Natural killer cell treated with Interleukin-12 subunit alpha and Interleukin-12 subunit beta and Interleukin-15 and Interleukin-18, amount 100 ng/mL, for 72 hours (primary cell): ENCODE measurements at places on chromosomes 6 and 20.

- no peak for DNase-seq
Measured at GRCh38 chr6:56370561-56371211, 123.3 kb upstream of the COL21A1 start.

- no peak for DNase-seq
Measured at GRCh38 chr6:128209771-128210170, 308.9 kb upstream of the THEMIS start.

DNA sequence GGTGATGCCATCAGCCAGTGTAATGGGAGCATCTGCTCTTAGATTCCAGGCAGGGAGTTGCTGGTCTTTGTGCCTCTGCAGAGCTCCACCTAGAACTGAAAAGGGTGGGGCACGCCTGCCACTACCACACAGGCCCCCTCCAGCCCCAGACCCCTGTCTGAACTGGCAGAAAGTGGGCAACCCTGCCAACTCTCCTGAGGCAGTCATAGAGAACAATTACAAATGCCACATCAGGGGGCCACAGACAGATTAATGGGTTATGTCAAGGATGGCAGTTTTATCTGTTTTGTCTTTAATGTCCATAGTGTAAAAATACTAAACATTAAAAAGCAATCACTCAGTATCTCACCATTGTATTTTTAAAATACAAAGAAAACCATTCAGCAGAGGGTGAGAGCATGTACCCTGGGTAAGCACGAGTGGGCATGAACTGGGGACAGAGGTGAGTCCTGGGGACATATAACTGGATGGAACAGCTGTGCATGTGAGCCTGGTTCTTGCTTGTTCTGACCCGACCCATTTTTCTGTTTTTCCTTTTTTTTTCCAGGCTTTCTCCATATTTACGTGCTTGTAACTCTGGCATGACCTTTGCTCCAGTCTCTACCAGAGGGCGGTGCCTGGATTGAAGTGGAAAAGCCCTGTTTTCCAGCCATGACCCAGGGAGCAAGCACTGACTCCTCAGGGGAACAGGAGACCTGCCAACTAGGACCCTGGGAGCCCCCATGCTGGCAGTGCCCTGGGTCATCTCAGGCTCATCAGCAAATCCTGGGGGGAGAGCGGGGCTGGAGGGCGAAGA lies 8.2 kb downstream of the TRAF3IP2 start:
- no peak for DNase-seq

DNA sequence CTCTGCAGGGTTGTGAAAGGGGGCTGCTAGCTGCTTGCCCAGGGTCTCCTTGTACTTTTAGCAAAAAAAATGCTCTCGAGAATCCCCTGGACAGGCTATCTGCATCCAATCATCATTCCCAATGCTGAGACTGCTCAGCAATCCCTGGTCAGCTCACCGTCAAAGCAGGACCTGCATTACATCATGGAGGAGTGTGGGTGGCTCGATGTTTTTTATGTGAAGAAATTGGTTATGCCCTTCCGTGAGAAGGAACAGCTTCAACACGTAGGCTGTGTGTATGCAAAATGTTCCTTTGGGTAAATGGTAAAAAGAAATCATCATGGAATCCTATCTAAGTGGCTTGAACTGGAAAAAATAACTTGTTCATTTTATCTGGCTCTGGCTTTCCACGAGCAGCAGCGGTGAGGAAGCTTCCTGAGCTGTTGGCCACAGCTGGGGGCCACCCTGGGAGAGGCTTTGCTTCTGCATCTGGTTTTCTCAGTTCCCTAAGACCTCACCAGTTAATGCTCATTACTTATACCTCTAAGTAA lies 111.4 kb downstream of the FYN start:
- no peak for DNase-seq

DNA sequence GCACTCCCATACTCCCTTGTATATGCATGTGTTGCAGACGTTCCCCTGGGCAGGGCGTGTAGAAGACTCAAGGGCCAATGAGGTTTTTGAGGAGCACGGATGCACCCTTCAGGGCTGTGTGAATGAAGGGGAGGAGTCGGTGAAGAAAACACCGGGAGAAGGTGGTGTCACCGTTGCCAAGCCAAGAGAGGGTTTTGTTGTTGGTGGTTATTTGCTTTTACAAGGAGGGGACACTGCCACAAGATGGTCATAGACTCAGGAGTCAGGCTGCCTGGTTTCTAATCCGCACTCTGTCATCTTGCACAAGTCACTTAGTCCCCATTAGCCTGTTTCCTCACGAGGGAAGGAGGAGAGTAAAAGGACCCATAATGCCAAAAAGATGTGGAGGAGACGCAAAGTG lies 124.0 kb downstream of the PXDC1 start:
- no peak for DNase-seq

DNA sequence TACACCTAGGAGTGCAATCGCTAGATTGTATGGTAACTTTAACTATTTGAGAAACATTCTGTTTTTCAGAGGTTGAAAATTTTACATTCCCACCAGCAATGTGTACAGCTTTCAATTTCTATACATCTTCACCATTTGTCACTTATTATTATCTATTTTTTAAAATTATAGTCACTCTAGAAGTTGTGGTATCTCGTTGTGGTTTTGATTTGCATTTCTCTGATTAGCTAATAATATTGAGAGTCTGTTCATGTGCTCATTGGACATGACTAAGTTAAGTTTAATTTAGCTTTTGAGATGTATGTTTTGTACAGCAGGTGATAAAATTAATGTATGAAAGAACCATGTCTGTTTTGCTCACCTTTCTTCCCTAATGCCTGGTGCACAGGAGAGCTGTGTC lies 34.8 kb upstream of the PLCB1 start:
- no peak for DNase-seq

DNA sequence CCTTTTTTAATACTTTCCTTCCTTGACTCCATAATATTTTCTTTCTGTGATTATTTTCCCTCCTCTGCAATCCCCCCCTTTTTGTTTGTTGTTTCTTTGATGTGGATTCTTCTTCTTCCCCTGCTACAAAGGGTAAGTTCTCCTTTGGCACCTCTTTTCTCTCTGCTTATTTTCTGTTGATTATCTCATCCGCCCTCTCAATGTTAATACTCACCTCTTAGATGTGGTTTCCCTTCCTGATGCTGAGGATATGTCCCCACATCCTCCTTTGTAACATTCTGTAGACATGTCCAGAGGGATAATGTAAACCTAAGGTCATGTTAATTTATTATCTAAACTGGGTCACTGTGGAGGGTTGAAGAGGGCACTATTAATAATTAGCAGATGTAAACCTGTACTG lies 17.7 kb downstream of the FLRT3 start:
- DNase-seq = no peak

DNA sequence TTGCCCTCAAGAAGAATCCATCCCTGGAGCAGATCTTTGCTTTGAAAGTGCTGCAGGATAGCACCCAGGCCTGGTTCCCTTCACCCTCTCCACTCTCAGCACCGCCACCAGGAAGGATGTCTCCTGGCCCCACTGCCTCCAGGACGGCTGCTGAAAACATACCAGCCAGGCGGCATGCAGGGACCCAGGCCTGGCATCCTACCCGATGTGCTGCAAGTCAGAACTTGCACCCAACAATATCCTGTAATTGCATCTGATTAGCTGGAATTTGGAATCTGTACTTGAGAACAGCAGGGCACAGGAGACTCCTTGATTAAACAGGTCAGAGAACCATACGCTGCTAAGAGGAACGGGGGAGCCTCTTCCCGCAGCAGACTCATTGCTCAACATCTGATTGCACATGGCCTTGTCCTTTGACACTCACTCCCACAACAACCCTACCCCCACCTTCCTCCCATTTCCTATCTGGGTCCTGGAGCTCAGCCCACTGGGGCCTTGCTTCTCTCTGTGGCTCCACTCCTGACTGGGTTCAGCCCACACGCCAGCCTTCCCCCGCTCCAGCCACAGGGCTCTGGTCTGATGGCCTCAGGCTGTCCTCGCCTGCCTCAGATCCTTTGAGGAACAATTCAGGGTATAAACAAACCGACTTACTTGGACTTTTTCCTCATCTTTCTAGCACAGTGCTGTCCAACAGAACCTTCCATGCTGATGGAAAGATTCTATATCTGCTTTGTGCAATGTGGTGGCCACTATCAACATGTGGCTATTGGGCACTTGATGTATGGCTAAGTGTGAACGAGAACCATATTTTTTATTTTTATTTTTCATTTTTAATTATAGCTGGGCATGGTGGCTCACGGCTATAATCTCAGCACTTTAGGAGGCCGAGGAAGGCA lies 78.0 kb downstream of the FGD2 start:
- no peak for DNase-seq

DNA sequence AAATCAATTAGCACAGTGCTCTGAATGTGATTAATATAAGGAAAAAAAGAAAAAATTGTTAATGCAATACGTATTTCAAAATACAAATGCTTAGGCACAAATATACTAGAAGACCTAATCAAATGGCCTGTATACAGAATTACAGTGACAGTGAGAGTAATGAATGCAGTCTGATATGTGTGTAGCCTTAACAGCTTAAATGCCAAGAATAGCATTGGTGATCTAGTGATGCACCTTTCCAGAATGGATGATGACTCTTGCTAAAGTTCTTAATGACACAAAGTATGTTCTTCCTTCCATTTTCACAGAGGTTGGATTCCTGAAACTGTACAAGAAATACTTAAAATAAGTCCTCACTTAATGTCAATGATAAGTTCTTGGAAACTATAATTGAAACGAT lies 131.0 kb downstream of the CDKAL1 start:
- no peak for DNase-seq
